GM04504 (cell line): ENCODE measurements at places on chromosomes 6 and 20.

DNA sequence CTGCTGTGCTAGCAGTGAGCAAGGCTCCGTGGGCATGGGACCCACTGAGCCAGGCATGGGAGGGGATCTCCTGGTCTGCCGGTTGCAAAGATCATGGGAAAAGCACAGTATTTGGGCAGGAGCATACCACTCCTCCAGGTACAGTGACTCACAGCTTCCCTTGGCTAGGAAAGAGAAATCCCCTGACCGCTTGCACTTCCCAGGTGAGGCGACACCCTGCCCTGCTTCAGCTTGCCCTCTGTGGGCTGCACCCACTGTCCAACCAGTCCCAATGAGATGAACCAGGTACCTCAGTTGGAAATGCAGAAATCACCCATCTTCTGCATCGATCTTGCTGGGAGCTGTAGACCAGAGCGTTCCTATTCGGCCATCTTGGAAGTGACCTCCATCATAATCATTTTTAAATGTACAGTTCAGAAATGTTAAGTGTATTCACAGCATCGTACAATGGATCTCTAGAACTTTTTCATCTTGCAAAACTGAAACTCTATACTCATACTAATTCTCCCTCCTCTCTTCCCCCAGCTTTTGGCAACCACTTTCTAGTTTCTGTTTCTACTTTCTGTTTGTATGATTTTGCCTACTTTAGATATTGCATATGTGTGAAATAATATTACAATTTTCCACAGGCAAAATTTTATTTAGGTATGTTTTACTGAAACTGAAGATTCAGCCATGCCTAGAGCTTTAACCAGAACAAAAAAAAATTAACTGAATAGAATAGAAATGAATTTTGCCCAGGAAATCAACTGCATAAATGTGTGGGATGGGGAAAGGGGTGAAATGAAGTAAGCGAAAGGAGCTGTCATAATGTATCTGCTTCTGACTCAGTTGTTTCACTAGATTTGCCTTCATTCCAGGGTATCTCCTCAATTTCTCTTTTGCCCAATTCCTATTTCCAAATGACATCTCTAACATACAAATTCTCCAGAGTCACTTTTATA lies 100.0 kb downstream of the RWDD2A start:
- DNase-seq: no peak

DNA sequence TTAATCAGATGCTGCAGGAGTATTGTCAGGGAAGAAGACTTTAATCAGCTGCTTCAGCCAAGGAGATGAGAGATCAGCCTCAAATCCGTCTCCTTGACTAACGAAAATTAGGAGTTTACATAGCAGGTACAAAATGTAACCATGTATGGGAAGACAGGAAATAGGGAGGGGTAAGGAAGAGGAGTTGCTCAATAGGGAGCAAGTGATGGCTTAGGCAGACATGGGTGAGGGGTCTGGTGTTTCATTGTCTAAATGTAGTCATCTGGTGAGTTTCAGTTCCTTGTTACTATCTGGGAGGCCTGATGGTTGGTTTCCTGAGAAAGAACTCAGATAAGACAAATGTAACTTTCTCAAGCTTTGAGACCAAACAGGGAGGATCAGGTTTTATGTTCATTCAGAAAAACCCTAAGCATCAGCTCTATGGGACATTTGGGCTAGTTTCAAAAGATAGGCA lies 217.3 kb upstream of the SULF2 start:
- DNase-seq: no peak

DNA sequence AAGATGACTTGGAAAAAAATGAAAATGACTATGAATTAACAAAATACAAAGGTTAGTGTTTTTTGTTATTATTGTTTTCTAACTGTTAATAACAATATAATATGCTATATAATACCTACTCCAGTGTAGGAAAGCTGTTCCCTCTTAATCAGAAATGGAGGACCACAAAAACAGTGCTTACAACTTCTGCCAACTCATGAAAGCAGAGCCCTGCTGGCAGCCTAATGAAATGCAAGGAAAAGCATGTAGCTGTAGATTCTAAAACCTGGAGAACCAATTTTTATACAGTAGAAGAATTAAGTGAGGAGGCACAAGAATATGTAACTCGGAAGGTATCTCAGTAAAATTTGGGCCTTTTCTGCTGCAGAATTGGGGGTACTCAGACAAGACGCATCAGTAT lies 29.4 kb downstream of the PHIP start:
- no peak for DNase-seq

DNA sequence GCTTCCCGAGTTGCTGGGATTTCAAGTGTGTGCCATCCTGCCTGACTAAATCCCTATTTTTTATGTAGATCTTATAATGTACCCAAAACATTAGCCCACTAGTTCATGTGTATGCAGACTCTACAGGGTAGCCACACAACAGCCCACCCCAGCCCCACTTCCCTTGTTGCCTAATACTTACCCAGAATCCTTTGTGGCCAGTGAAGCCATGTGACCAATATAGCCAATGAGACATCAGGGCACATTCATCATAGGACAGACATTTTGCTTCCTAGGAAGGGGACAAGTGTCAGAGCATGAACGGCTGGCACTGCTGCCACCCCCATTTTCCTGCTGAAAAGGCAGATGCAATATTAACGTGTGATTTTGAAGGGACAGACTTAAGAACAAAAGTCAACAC lies 36.0 kb upstream of the TCP11 start:
- no peak for DNase-seq

DNA sequence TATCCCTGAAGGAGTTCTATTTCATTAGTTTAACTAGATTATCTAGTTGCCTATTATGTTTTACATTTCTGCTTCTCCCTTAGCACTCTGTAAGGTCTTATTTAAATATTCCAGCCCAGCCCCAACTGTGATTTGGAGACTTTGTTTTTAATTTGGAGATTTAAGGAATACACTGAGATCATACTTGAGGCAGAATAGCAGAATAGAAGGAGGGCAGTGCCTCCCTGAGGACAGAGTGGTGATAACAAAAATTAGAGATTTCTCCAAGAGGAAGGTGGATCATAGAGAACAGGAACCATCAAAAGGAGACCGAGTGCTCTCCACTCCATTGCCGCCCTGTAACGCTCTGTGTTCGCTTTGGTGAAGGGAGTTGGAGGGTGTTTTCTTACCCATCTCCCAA lies 14.8 kb upstream of the CD164 start:
- no peak for DNase-seq

- no peak for DNase-seq
These were observed 40.3 kb upstream of the C20orf144 start for GRCh38 chr20:33621717-33622400.

GRCh38 chr6:138241934-138242333 lies 23.6 kb upstream of the PBOV1 start:
- DNase-seq: no peak

- DNase-seq: no peak
These were observed at the start of gene LAMA4 for GRCh38 chr6:112253841-112254816. TSS of gene LAMA4 (minus strand) at chr6:112254567. CDS start at chr6:112254150, 417 bp downstream.

- DNase-seq: no peak
These were observed 9.3 kb downstream of the COL9A3 start for GRCh38 chr20:62825986-62826645.

GRCh38 chr20:15319439-15319838 lies 982.0 kb upstream of the FLRT3 start:
- no peak for DNase-seq

DNA sequence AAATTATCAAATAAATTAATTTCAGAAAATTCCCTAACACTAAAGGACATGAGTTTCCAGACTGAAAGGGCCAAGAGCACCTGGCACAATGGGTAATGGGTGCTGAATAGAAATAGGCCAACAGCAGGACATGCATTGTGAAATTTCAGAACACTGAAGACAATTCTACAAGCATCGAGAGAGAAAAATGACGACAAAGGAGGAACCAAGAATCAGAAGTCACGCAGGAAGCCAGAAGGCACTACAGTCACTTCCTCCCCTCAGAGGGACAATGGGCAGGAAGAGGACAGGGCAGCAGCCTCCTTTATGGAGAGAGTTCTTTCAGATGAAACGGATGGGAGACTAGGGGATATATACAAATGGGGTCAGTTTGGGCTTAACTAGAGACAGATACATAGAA lies 29.6 kb downstream of the PCNA start:
- no peak for DNase-seq

GRCh38 chr6:168227840-168228239 lies 91.7 kb downstream of the DACT2 start:
- DNase-seq: no peak

GRCh38 chr6:100806296-100806695 lies 74.8 kb downstream of the ASCC3 start:
- no peak for DNase-seq

DNA sequence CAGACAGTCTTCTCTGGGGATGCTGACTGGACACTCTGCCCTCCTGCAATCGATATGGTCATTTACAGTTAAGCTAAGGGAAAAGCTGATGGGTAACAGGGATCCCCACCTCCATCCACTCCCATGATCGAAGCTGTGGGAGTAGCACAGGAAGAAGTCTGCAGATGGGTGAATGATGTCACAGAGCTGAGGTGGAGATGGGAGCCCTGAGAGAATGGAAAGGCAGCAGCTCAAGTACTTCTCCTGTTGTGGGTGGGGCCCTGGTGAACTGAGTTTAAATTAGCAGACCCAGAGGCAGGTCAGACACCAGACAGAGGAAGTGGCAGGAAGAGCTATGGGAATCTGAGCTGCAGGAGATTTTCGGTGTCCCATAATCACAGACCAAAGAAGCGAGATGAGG lies 29.0 kb downstream of the HDGFL1 start:
- DNase-seq: no peak

DNA sequence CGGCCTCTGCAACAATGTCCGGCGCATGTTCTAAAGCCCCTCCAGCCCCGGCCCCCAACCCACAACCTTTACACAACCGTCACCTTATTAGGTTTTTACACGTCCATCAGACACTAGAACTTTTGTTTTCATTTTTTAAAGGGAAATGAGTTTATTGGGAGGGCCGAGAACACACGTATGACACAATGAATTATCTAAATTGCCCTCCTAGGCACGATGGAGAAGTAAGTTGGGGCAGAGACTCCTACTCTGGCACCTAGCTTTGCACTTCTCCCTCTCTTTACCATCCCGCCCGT lies 1.2 kb upstream of the DLL1 start:
- no peak for DNase-seq
